ENCODE measurements at places on chromosomes 7 and 10.

- peak; percentile 57 for DNase-seq
Observed at GRCh38 chr10:132942101-132943057, at the start of gene CFAP46. TSS of gene CFAP46 (minus strand) at chr10:132942570. CDS start at chr10:132942484, 86 bp downstream.

GRCh38 chr10:22016046-22016705 lies 12.6 kb upstream of the DNAJC1 start:
- DNase-seq = no peak

DNA sequence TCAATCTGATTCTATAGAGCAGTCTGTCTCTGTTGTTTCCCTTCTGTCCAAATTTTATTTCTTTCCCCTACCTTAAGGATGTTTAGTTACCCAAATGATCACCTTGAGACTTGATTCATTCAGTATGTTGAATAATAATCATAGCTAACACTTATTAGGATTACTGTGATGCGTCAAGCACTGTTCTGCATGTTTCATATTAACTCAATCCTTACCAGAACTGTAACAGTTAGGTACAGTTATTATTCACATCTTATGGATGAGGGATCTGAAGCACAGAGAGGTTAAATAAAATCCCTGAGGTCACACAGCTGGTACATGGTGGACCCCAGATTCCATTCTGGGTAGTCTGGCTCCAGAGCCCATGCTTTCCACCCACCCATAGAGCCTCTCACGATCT lies 97.9 kb upstream of the SAMD8 start:
- DNase-seq = no peak

- DNase-seq = no peak
Observed at GRCh38 chr7:122306320-122307227, 2.0 kb upstream of the FEZF1 start.

DNA sequence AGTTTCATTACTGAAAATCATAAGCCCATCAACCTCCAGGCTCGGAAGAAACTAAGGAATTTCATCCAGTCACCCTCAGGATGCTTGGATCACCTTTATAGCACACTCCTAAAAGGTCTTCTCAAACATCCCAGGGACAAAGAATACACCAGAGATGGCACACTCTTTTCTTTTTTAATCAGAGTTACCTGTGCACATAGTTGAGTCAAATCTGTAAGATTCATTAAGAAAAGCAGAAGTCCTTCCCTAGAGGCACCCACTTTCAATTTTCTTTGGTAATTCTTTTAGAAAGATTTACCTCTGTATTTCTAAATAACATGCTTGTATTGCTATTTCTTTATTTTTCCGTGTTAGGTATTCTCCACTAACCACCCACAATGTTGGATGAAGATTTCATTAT lies 50.6 kb upstream of the IL6 start:
- no peak for DNase-seq

DNA sequence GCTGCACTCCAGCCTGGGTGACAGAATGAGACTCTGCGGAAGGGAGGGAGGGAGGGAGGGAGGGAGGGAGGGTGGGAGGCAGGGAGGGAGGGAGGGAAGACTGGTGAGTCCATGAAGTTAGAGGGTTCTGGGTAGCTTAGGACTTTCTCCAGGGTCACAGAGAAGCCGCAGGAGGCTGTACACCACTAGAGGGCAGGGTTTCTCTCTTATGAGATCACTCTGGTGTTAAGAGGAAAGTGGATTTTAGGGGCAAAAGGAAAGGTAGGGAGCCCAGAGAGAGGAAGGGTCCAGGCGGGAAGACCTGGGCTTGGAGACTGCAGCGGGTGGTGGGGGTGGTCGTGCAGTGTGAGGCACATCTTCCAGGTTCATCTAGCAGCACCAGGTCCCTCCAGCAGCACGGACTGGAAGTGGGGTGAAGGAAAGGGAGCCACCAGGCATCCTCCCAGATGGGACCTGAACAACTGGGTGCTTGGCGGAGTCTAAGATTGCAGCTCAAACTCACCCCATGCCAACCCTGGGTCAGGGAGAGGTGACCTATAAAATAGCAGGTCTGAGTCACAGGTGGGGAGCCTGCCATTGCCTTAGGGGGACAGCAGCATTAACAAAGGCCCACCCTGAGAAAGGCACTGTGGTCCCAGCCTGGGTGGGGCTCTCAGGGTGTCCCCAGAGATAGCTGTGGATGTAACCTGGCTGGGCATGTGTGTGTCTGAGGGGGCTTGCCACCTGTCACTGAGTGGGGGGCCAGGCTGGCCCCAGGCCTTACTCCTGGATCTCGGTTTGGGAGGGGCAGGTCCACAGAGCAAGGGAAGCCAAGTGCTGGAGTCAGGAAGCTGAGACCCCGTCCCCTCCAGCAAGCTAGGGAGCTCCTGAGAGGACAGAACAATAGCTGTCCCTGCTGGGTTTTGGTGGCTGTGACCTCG lies 48.5 kb upstream of the SLC29A3 start:
- peak; percentile 77 for DNase-seq

GRCh38 chr10:4807761-4808507 lies 18.1 kb upstream of the AKR1E2 start:
- DNase-seq = peak; percentile 93

DNA sequence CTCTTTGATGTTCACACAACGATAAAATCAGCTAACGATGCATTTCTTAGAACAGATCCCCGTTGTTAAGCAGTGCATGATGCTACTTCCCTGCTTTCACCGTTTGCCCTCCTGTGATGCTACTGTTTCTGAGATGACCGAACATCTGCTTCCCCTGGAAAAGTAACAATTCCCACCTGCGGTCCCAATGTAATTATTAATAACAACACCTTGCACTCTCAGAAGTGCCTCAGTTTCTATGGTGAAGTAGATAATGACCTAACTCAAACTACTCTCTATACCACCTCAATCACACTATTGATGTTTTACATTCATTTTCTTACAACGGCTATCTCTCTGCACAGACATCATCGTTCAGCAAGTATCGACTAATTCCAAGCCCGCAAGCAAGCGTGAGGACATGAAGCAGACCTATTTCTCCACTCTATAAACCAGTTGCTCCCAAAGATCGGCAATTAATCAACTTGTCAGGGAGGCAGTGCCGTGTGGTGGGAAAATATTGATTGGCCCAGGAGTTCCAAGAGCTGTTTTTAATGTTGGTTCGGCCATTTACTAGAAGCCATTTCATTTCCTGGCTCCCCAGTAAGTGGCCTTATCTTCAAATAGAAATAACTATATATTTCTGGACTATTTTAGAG lies 42.7 kb downstream of the FAM107B start:
- DNase-seq = no peak

DNA sequence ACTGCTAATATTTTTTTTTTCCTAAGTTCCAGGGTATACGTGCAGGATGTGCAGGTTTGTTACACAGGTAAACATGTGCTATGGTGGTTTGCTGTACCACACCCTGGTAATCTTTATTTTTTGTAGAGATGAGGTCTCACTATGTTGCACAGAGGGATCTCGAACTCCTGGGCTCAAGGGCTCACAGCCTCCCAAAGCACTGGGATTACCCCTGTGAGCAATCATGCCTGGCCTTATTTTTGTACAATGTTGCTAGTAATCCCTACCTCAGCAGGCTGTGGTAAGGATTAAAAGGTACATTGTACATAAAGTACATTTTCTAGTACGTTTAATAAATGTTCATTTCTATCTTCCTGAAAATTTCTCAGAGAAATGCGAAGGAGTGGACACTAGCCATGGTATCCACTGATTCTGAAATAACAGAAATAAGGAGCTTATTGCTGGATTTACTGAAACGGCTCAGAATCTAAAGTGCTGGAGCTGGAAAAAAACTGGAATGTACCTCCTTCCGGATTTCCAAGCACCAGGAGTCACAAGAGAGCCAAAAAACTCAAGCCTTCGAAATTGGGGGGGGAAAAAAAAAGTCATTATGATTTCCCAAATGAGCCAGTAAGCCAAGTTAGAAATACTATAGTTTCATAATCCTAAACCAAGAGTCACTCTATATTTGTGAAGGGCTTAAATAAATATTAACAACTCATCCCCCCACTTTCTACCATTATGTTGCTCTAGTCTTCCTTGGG lies 69.6 kb downstream of the NT5C2 start:
- DNase-seq = no peak

DNA sequence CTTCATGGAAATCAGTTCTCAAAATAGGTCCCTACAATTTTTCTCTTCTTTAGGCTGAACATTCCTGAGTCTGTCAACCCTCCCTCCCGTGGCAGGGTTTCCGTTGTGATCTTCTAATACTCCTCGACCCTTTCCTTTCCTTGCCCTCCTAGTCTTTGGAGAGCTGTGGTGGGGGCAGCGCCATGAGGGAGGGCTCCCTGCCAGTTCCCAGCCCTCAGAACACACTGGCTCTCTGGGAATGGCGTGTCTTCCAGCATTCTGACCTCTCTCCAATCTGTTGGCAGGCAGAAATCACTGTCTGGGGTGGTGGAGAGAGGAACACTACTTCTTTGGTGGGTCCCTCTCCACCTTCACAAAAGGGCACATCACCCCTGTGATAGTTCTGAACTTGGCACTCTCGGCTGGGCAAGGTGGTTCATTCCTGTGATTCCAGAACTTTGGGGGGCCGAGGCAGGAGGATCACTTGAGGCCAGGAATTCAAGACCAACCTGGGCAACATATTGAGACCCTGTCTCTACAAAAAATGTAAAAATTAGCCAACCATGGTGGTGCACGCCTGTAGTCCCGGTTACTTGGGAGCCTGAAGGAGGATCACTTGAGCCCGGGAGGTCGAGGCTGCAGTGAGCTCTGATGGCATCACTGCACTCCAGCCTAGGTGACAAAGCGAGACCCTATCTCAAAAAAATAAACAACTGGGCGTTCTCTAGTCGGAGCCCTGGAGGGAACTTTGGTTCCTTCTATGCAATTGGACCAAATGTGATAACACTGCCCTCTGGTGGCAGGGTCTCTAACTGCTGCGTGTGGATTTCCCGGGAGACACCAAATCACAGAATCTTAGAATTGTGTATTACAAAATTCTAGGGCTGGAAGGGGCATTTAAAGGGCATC lies 13.1 kb upstream of the ARPC1A start:
- DNase-seq = peak; percentile 61

- no peak for DNase-seq
Observed at GRCh38 chr7:100627238-100627549, 14.2 kb downstream of the TFR2 start.

DNA sequence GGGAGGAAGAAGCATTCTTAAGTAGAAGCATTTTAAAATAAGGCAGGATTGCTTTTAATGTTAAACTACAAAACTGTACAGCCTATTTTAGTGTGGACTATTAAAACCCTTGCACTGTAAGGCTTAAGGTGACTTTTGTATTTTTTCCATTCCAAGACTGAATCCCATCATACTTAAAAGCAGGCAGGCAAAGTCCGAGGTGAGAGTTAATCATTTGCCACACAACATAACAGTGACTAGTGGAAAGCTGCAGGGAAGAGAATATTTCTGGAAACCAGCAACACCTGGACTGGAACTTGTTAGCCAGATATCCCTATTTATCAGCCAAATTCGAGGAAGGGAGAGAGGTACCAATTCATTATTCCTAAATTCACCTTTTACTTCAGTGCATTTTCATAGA lies 3.5 kb downstream of the PRR15 start:
- DNase-seq = no peak

GRCh38 chr7:66050337-66050957 lies 25.2 kb upstream of the ASL start:
- no peak for DNase-seq

- DNase-seq = peak; percentile 70
Observed at GRCh38 chr7:77887567-77887966, 89.0 kb downstream of the PHTF2 start.

DNA sequence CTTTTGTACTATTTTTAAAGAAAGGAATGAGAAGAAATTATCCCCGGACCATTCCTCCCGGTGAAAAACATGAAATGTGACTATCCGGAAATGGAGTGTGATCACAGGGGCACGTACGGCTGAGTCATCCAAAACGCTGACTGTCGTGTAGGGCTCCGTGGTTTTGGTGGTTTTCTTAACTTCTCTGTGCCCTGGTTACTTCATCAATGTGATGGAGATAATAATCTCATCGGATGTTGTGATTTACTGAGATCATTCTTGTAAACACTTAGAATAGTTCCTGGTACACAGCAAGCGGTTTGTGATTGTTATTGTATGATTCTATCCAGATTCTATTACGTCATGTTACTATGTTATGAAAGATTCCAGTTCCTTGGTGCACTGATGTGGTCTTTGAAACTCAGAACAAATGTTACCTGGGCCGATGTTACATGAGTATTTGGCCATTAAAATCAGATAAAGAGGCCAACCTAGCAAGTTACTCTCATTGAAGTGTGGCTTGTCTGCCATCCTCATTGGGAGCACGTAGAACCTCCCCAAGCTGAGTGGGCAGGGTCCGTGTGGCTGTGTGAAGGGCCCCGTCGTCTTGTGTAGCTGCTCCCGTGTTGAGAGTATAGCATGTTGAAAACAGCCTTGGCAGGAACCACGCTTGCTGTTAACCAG lies 99.5 kb downstream of the CAMK1D start:
- peak; percentile 85 for DNase-seq

DNA sequence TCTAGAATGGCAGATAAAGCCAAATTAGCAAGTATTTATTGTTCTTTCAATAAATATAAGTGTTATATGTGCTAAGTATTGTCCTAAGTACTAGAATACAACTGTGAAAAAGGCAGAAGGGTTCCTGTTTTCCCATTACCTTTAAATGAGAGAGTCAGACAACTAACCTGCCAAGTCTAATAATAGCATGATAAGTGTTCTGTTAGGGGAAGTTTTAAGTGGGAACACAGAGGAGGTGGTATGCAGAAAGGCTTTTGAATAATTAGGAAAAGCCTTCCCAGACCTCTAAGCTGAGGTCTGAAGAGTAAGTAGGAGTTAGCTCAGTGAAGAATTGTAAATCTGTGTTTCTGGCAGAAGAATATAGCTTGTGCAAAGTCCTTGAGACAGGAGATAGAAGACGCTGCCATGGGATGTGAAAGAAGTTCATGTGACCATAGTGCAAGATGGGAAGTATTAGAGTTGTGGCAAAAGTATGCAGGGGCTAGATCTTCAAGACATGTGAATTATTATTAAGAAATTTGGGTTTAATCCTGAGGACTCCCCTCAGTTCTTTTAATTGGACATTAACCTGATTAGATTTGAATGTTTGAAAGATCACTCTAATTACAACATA lies 12.5 kb downstream of the SHOC2 start:
- DNase-seq = no peak

DNA sequence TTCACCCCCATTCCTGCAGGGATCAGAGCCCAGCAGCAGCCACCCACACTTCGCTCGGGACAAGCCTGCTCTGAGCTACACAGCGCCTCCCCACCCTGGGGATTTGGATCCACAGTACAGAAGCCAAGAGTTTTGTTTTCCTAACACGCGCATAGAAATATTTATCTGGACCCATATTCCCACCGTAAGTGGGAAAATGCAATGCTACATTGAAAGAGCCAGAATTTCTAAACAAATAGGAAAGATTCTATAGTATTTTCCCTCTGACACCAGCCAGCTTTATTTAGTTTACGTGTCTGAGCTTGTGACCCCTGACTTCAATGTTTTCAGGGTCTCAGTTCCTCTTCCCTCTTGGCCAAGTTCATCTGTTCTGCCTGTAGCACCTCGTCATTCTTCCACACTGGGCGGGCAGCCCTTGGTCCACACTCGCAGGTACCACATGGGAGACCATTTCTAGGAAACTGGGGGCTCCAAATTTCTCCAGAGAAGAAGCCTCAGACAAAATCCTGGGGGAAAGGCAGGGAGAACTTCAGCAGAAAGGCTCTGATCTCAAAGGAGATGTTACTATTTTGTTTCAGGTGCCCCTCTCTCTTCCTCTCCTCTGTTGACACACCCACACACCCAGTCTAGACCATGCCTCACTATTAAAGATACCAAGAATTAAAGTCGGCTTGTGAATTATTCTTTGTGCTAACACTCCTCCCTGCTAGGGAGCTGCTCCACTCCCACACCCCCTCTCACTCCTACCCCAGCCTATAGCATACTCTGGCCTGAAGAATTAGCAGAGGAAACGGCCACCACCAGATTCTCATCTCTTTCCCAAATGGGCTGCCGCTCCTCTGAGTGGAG lies 116.0 kb upstream of the PCGF5 start:
- no peak for DNase-seq
